ENCODE measurements at places on chromosomes 11 and 22.

GRCh38 chr22:24695060-24695459 lies 79.5 kb downstream of the PIWIL3 start:
- DNase-seq = no peak

DNA sequence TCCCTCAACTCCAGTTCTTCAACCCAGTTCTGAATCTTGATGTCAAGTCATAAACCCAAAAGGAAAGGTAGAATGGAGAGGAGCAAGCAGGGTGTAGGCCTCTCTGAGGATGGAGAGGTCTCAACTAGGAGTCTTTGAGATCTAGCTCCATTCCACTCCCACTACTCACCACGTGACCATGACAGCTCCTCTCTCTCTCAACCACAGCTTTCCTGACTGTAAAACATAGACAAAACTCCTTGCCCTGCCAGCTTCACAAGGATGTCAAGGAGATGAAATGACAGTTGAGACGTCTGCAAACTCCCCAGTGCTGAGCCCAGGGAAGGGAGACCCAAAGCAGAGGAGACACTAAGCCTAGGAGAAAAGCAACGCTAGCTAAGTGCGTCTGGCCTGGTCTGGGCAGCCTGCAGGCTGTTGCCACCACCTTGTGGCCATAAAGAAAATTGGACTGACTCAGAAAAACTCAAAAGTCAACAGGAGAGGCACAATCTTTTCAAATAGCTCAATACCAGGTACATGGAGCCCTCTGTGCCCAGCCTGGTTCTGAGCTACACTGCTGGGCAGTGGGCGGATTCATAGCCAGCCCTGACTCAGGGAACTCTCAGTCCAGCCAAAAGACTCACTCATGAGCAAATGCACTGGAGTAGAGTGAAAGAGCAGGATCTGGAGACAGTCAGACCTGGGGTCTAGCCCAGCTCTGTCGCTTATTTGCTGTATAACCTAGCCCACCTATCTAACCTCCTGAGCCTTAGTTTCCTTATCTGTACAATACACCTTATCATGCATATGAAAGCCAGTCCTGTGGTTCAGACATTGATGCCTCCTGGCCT lies 3.4 kb downstream of the CLPB start:
- DNase-seq = no peak

DNA sequence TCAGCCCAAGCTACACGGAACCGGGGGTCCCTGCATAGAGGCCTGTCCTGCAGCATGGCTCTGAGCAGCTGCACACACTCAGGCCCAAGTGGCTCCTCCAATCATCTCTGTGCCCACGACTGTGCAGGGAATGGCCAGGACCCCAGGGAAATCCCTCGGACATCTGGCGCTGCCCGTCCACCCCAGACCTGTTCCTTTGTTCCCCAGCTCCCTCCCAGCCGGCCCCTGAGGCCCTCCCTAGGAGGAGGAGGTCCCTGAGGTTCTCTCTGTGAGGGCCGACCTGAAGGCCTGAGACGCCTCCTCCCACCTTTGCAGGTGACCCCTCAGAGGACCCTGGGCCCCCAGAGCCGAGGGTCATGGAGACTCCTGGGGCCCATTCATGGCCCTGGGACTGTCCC lies 1.1 kb downstream of the MLC1 start:
- DNase-seq = no peak

- no peak for DNase-seq
These were observed 8.8 kb upstream of the CUL5 start for GRCh38 chr11:107999759-108000455.

- no peak for DNase-seq
These were observed 9.9 kb upstream of the CELSR1 start for GRCh38 chr22:46547179-46547882.

DNA sequence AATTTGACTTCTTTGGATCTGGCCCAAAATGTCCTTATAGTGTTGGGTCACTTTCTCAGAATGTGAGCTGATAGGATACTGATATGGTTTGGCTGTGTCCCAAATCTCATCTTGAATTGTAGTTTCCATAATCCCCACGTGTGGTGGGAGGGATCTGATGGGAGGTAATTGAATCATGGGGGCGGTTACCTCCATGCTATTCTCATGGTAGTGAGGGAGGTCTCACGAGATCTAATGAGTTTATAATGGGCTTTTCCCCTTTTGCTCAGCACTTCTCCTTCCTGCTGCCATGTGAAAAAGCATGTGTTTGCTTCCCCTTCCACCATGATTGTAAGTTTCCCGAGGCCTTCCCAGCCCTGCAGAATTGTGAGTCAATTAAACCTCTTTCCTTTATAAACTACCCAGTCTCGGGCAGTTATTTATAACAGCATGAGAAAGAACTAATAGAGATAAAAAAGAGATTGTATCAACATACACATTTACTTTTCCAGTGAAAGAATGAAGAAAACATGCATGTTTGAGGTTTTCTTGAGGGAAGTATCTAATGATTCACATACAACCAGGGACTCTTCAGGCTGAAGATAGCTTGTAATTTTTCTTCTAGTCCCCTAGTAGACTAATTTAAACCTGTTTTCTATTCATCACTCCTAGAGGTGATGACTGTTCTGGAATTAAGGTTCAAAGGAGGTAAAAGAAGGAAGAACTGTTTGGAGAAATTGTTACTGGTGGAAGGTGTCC lies 17.3 kb upstream of the CSTF3 start:
- DNase-seq = no peak

GRCh38 chr11:120513436-120514315 lies 2.1 kb downstream of the GRIK4 start:
- DNase-seq = no peak

- DNase-seq = no peak
These were observed 93.8 kb upstream of the FGF3 start for GRCh38 chr11:69912911-69913451.

GRCh38 chr22:19120829-19121630 lies 1.2 kb downstream of the DGCR2 start:
- no peak for DNase-seq

GRCh38 chr11:20046416-20046815 lies 113.9 kb downstream of the DBX1 start:
- no peak for DNase-seq

GRCh38 chr11:92380882-92381281 lies 156.3 kb downstream of the FAT3 start:
- DNase-seq = no peak

- no peak for DNase-seq
These were observed 147.7 kb downstream of the CACNA1I start for GRCh38 chr22:39718206-39718605.

- no peak for DNase-seq
These were observed 36.1 kb upstream of the TTLL12 start for GRCh38 chr22:43222987-43223386.

GRCh38 chr11:35313066-35313759 lies 106.1 kb downstream of the SLC1A2 start:
- DNase-seq = no peak

DNA sequence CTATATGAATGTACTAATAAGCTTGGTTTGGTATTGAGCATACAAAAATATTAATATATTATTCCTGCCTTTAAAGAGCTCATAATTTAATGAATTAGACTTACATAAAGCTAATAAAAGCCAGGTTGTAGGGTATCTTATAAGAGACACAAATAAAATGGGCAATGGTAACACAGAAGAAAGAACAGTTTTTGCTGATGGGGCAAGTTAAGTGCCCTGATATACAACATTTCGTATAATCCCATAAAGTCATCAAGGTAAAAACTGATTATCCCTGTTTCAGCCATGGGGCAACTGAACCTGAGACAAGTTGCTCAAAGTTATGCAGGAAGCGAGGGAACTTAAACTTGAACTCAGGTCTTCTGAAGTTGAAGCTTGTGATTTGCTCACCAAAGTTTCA lies 48.9 kb upstream of the ARHGAP20 start:
- DNase-seq = no peak

GRCh38 chr11:34149786-34150185 lies 44.4 kb downstream of the NAT10 start:
- DNase-seq = no peak

DNA sequence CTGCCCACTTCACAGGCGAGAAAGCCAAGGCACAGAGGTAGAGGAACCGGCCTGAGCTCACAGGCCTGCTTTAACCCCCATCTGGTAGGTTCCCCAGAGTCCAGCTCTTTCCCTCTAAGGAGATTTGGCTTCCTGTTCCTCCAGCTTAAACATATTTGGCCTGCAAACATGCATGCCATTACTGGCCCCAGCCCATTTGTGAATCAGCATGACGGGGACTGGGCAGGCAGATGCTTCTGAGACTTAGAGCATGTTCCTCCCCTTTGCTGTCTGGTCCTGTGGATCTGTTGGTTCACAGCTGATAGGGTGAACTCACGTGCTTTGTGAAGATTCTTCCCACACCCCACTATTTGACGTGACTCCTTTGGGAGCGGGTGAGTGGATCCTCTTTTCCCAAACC lies 12.6 kb downstream of the CHST1 start:
- no peak for DNase-seq

DNA sequence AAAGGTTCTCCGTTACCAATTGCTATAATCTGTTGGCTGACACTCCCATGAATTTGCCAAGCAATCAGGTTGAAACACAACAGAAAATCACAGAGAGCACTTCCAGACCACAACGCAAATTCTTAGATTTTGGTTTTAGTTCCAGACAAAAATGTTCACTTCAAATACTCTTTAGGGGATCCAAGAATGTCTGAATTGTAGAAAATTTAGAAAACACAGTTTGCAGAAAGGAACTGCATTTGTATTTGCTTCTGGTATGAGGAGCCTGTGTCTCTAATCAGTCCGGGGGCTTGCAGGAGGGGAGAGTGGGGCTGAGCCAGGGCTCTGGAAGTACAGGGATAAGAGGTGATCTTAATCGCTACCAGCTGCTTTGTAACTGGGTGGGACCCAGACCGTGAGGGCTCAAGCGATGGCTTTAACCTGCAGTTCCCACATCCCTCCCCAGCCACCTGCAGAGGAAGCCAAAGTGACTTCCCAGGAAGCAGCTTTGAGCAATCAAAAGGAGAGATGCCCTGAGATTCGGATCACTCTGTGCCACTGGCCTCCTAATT lies 18.7 kb downstream of the SCUBE2 start:
- no peak for DNase-seq

GRCh38 chr11:58659404-58659803 lies 36.9 kb downstream of the CNTF start:
- DNase-seq = no peak

DNA sequence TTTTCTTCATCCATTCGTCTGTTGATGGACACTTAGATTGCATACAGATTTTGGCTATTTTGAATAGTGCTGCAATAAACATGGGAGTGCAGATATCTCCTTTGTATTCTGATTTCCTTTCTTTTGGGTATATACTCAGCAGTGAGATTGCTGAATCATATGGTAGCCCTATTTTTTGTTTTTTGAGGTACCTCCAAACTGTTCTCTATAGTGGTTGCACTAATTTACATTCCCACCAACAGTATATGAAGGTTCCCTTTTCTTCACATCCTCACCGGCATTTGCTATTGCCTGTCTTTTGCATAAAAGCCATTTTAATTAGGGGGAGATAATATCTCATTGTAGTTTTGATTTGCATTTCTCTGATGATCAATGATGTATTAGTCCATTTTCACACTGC lies 96.1 kb downstream of the PRR5L start:
- DNase-seq = no peak

- no peak for DNase-seq
These were observed 99.4 kb upstream of the MTMR2 start for GRCh38 chr11:96023275-96023674.

Data from stimulated activated CD4-positive, alpha-beta T cell treated with anti-CD3 and anti-CD28 coated beads, Interleukin-15, amount 100 ng/mL, for 1 hour (primary cell).